HCT116 (cell line): ENCODE measurements at places on chromosomes 6 and 20.

- peak; percentile 74 for DNase-seq
- H3K27ac ChIP-seq: no peak overlapping the region
- no peak overlapping the region for H3K4me3 ChIP-seq
- no peaks in the 10 kb centered on the region for H3K27me3 ChIP-seq
- no peaks in the 10 kb centered on the region for H3K36me3 ChIP-seq
- H3K4me1 ChIP-seq: no peaks in the 10 kb centered on the region
Measured at GRCh38 chr6:112180095-112180820, 74.1 kb downstream of the LAMA4 start.

DNA sequence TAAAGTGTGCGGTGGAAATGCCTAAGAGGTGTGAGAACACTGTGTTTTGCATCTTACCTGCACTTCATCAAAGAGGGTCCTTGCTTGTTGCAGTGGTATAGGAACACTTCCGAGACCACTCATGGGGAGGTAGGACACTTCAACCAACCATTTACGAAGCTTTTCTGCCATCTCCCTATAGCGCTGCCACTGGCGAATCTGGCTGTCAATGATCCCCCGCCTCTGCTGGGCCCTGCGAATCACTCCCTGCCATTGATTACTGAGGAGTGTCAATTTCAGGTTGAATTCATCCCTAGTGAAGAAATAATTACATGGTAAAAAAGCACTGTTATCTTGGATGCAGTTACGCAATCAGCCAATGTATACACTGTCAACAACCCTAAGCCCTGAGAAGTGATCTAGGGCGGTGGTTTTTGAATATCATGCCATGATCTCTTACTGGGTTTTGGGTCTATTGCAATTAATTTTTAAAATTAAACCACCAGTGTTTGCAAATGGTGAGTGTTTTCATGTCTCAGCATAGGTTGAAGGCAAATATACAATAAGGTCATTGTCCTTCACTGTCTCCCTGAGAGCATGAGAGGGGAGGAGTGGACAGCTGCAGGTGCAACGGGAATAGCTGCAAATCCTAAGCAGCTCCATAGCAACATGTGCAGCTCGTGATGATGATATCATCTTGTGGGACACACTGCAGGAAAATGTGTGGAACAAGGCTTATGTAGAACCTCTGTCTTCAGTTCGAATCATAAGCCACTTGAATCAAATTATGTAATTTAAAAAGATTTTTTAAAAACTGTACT, 400.6 kb downstream of the ESR1 start:
- no peaks in the 10 kb centered on the region for H3K27me3 ChIP-seq
- DNase-seq: no peak
- no peak overlapping the region for H3K4me3 ChIP-seq
- H3K4me1 ChIP-seq: no peaks in the 10 kb centered on the region
- H3K36me3 ChIP-seq: no peaks in the 10 kb centered on the region

- H3K4me1 ChIP-seq: no peaks in the 10 kb centered on the region
- no peak overlapping the region for H3K4me3 ChIP-seq
- H3K36me3 ChIP-seq: no peaks in the 10 kb centered on the region
- no peak for DNase-seq
- H3K27ac ChIP-seq: no peak overlapping the region
- peaks cover 27% of the 10 kb centered on the region for H3K27me3 ChIP-seq
Measured at GRCh38 chr20:44829688-44830087, 19.3 kb upstream of the RIMS4 start.

- no peak overlapping the region for H3K27ac ChIP-seq
- no peaks in the 10 kb centered on the region for H3K36me3 ChIP-seq
- no peaks in the 10 kb centered on the region for H3K27me3 ChIP-seq
- no peak overlapping the region for H3K4me3 ChIP-seq
- DNase-seq: no peak
Measured at GRCh38 chr6:79841577-79842375, 105.6 kb downstream of the ELOVL4 start.

DNA sequence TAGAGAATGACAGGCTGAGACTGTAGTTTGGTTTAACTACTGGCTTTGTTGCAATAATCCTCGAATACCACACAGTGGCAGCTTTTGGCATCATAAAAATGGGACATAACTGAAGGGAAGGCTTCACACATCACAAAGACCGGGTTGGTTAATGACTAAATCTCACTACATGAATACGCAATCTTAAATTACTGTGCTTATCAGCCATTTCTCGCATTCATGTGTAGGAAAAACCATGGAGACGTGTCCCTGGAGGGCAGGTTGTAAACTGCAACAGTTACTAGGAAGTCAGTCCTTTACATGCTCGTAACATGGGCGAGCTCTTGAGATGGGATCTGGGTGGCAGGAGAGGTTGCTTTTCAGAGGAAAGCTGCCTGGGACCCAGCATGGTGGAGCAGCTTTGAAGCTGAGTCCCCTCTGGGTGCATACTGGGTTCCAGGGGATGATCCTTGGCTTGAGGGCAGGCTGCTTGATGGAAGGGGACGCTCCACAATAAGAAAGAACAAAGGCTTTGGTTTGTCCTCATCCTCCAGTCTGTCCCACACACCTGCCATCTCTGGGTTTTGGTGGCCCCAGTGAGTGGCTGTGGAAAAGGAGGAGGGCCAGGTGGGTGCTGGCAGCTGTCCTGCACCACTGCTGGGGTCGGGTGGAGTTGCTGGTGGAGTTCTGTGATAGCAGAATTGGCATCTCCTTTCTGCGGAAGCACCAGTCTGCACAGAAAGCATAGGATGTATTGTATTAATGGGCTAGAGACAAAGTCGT, 2.1 kb downstream of the RPS21 start:
- H3K36me3 ChIP-seq: peaks cover 8% of the 10 kb centered on the region
- H3K4me3 ChIP-seq: no peak overlapping the region; the same call in 1 of the 2 replicates
- H3K27ac ChIP-seq: peak overlapping the region; percentile 95; the same call in 1 of the 2 replicates
- no peak for DNase-seq
- H3K27me3 ChIP-seq: no peaks in the 10 kb centered on the region

GRCh38 chr6:85403331-85404015, 46.4 kb upstream of the NT5E start:
- H3K27me3 ChIP-seq: no peaks in the 10 kb centered on the region
- no peaks in the 10 kb centered on the region for H3K36me3 ChIP-seq
- no peak overlapping the region for H3K4me3 ChIP-seq
- H3K4me1 ChIP-seq: peaks cover 24% of the 10 kb centered on the region
- peak overlapping the region; percentile 23; the same call in 1 of the 2 replicates for H3K27ac ChIP-seq

DNA sequence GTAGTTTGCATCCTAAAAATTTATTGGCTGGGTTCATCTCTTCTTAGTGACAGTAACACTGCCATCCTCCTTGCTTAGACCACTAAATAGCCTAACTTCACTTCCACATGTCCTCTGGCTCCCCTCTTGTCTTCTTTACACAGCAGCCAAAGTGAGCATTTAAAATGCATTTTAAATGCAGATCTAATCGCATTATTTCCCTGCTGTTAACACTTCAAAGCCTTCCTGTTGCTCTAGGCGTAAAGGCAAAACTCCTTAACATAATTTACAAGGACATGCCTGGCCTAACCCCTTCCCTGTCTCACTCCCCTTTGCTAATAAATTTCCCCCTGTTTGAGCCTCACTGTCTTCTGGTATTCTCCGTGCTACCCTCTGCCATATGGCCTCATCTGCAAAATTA, 26.5 kb downstream of the NKAIN2 start:
- no peak for DNase-seq
- H3K4me1 ChIP-seq: no peaks in the 10 kb centered on the region
- no peak overlapping the region for H3K27ac ChIP-seq
- no peak overlapping the region for H3K4me3 ChIP-seq
- no peaks in the 10 kb centered on the region for H3K36me3 ChIP-seq
- H3K27me3 ChIP-seq: peaks cover 10% of the 10 kb centered on the region; the same call in 1 of the 2 replicates

- H3K4me3 ChIP-seq: no peak overlapping the region
- no peaks in the 10 kb centered on the region for H3K27me3 ChIP-seq
- H3K27ac ChIP-seq: no peak overlapping the region
- DNase-seq: no peak
Measured at GRCh38 chr6:17817763-17818162, 111.0 kb upstream of the NUP153 start.

DNA sequence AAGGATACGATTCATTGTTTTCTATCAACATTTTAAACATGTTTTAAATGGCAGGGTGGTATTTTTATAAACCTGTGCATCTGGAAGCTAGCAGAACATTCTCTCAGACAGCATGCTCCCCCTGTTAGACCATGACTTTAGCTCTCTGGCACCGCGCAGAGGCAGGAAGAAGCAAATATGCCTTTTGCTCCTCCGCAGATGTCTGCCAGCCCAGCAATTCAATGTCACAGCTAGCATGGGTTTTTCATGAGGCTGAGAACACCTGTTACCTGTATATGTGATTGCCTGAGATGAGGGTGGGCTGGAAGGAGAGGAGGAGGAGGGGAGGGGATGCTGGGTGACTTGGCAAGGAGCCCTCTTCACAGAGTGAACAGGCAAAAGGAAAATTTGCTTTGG, 6.7 kb downstream of the MTCH1 start:
- H3K4me3 ChIP-seq: no peak overlapping the region
- DNase-seq: no peak
- H3K36me3 ChIP-seq: peaks cover 37% of the 10 kb centered on the region

DNA sequence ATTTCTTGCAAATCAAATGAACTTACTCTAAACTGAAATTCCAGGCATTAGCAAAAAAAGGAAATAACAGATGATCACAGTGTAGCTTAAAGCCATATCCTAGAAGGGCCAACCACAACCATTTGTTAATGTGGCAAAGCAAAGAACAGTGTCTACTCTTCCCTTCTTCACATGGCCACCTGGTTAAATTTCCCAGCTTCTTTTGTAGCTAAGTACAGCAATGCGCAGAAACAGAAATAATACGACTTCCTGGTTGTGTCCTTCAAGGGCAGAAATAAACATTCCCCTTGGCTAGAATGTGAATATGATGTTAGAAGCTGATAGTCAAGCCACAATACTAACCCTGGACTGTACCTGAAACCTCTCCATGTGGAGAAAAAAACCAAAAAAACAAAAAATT, 9.6 kb downstream of the SNX3 start:
- no peak overlapping the region for H3K4me3 ChIP-seq
- no peak overlapping the region for H3K27ac ChIP-seq
- H3K4me1 ChIP-seq: no peaks in the 10 kb centered on the region

GRCh38 chr6:136887953-136888352, 34.1 kb upstream of the SLC35D3 start:
- no peaks in the 10 kb centered on the region for H3K4me1 ChIP-seq
- H3K4me3 ChIP-seq: no peak overlapping the region
- H3K36me3 ChIP-seq: no peaks in the 10 kb centered on the region
- DNase-seq: no peak
- no peak overlapping the region for H3K27ac ChIP-seq
- H3K27me3 ChIP-seq: no peaks in the 10 kb centered on the region

DNA sequence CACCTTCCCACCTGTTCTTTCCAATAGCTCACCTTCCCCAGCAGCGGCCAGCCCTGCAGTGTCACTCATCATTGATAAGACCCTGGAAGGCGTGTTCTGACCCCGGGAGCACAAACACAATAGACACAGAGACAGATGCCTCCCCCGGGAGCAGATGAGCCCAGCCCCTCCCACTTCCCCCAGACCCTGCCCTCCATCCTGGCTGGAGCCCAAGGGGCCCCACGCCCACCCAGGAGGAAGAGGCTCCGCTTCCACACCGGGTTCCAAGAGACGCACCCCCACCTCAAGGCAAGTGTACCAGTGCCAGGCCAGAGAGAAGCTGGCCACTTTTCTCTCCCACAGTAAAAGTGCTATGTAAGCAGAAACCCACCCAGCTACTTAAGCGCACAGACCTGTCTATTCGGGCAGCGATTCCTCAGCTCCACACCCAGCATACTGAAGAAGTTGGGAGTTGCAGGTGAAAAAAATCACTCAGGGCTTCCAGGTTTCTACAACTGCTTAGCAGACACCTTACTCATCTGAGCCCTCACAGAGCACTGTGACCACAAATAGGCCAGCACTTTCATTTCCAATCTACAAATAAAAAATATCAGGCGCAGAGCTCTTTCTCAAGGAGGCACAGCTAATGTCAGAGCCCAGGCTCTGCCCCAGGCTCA, 93.4 kb upstream of the NXT1 start:
- no peak overlapping the region for H3K27ac ChIP-seq
- H3K27me3 ChIP-seq: peaks cover 42% of the 10 kb centered on the region
- no peak for DNase-seq
- no peaks in the 10 kb centered on the region for H3K36me3 ChIP-seq

- H3K27me3 ChIP-seq: peaks cover 10% of the 10 kb centered on the region; the same call in 1 of the 2 replicates
- no peaks in the 10 kb centered on the region for H3K36me3 ChIP-seq
- DNase-seq: no peak
- no peaks in the 10 kb centered on the region for H3K4me1 ChIP-seq
- H3K27ac ChIP-seq: no peak overlapping the region
- H3K4me3 ChIP-seq: no peak overlapping the region
Measured at GRCh38 chr6:36837686-36838085, 1.6 kb downstream of the CPNE5 start.

GRCh38 chr6:444653-445275, 53.2 kb downstream of the IRF4 start:
- DNase-seq: no peak
- H3K27ac ChIP-seq: no peak overlapping the region
- peaks cover 7% of the 10 kb centered on the region; the same call in 1 of the 2 replicates for H3K4me1 ChIP-seq
- no peak overlapping the region for H3K4me3 ChIP-seq
- H3K36me3 ChIP-seq: no peaks in the 10 kb centered on the region
- H3K27me3 ChIP-seq: no peaks in the 10 kb centered on the region

DNA sequence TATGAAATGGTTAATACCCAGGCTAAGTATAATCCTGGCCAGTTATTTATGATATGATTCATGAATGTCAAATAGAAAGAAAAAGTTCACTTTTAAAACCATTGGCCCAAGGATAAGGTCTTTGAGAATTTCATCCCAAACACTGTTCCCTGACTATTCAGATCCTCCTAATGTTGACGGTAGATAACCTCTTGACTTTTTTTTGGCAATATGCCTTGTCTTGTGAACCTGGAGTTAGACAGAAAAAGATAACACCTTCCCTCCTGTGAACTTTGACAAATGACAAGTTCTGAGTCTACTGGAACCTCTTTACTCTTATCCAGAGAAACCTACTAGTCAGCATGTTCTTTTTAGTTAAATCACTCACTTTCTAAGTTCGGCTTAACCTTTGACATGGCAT, 166.8 kb upstream of the PREP start:
- no peaks in the 10 kb centered on the region for H3K27me3 ChIP-seq
- no peaks in the 10 kb centered on the region for H3K4me1 ChIP-seq
- no peaks in the 10 kb centered on the region for H3K36me3 ChIP-seq
- H3K4me3 ChIP-seq: no peak overlapping the region
- no peak overlapping the region for H3K27ac ChIP-seq

GRCh38 chr6:111481836-111482187, 1.2 kb downstream of the REV3L start:
- H3K27ac ChIP-seq: peak overlapping the region; percentile 86
- peaks cover 36% of the 10 kb centered on the region for H3K4me1 ChIP-seq
- H3K4me3 ChIP-seq: peak overlapping the region; percentile 85

GRCh38 chr6:83231146-83231545, 38.0 kb downstream of the RWDD2A start:
- peaks cover 10% of the 10 kb centered on the region; the same call in 1 of the 2 replicates for H3K4me1 ChIP-seq
- H3K36me3 ChIP-seq: 0 out of 2 replicates have a peak, but pooled peaks cover 2% of the 10 kb centered on the region
- no peak overlapping the region for H3K4me3 ChIP-seq
- H3K27me3 ChIP-seq: no peaks in the 10 kb centered on the region

- H3K36me3 ChIP-seq: no peaks in the 10 kb centered on the region
- no peaks in the 10 kb centered on the region for H3K27me3 ChIP-seq
- no peak overlapping the region for H3K27ac ChIP-seq
- H3K4me1 ChIP-seq: no peaks in the 10 kb centered on the region
Measured at GRCh38 chr6:15090145-15090579, 155.7 kb upstream of the JARID2 start.

GRCh38 chr20:24411003-24411833, 58.2 kb upstream of the SYNDIG1 start:
- H3K36me3 ChIP-seq: no peaks in the 10 kb centered on the region
- no peak overlapping the region for H3K4me3 ChIP-seq
- no peaks in the 10 kb centered on the region for H3K4me1 ChIP-seq
- no peak overlapping the region for H3K27ac ChIP-seq

- no peak for DNase-seq
- H3K27ac ChIP-seq: no peak overlapping the region
- H3K36me3 ChIP-seq: no peaks in the 10 kb centered on the region
- H3K27me3 ChIP-seq: no peaks in the 10 kb centered on the region
Measured at GRCh38 chr6:85752602-85753001, 109.9 kb upstream of the SYNCRIP start.
